ENCODE measurements at places on chromosomes 1 and 21. TPM values are rescaled to one million over a fixed set of nuclear protein-coding genes. Genes with fewer than 3 reads are reported as not detected.
A peak's percentile ranks its signal among the peaks of the same experiment; 100 is the strongest.

The AVPR1B gene
- not detected for total RNA-seq

The PGLYRP3 gene
- not detected for total RNA-seq

The NADK gene
- total RNA-seq: 37.0 TPM

The RGS16 gene
- total RNA-seq: 13.7 TPM

The PLA2G2C gene
- not detected for total RNA-seq

The GBP7 gene
- not detected for total RNA-seq

The ZYG11A gene
- 0.96 TPM for total RNA-seq

The CDK11B gene
- total RNA-seq: 35.2 TPM

The PRKAA2 gene
- 4.4 TPM for total RNA-seq

DNA sequence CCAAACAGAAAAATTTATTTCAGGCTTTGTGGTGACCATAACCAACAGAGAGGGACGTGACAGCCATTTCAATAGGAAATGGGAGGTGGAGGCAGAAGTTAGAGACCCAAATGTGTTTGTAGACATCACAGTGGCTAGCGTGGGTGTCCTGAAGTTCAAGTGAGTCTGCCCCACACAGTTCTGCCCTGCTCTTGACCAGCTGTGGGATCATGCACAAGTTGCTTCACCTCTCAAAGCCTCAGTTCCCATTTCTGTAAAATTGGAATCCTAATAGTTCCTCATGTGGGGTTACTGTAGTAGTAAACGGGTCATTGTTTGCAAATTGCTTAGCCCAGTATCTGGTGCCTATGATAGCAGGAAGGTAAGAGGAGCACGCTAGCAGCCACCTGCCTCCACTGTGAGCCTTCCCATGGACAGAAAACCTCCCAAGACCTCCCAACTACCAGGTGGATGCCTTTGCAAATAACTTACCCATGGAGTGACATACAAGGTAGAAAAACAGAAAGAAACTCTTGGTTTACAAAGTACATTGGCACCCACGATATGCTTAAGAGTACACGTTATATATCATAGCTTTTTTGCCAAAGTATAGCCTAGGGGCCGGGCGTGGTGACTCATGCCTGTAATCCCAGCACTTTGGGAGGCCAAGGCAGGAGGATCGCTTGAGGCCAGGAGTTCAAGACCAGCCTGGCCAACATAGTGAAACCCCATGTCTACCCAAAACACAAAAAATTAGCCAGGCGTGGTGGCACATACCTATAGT lies 29.1 kb downstream of the FHAD1 start:
- no peak for DNase-seq

DNA sequence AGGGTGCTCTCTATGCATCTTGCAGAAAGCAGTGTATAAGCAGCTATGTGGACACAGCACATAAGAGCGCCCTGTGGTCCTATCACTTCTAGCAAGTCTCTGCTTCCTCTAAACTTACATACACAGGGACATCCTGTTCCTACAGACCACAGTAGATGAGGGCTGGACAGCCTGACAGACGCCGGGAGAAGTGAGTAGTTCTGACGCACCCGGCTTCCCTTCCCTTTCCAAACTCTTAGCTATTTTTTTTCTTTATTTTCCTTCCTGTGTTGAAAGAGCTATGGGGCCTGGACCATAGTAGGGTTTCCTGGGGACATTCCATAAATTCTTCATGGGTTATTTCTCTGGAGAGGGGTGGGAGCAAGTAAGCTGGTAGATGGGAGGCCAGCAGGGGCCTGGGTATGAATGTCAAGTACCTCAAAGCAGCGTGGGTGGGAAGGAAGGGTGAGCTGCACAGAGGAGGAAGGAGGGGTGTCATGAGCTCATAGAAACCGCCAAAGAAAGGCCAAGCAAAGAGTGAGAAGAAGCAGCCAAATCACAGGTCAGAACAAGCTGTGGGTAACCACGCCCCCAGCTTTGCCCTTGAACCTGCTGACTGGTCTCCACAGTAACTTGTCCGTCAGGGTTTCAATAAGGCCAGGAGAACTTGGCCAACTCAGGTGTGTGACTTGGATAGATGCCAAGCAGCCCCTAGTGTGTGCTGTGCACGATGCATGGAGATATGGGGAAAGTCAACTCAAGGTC lies 36.6 kb downstream of the PLXNA2 start:
- DNase-seq: peak; percentile 56

DNA sequence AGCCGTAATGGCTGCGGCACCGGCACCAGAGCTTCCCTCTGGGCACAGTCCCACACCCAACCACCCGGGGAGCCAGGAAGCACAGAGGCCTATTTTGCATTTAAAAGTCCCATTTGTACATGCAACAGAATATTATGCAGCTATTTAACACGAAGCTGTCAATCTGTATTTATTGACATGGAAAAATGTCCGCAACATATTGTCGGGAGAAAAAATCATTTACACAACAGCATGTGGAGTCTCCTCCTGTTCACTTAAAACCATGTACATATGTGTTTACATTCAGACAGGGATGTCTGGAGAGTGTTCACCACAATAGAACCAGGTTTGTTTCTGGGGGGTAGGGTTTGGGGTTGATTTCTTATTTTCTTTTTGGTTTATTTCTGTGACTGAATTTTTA lies 63.4 kb upstream of the GRIK3 start:
- no peak for DNase-seq

DNA sequence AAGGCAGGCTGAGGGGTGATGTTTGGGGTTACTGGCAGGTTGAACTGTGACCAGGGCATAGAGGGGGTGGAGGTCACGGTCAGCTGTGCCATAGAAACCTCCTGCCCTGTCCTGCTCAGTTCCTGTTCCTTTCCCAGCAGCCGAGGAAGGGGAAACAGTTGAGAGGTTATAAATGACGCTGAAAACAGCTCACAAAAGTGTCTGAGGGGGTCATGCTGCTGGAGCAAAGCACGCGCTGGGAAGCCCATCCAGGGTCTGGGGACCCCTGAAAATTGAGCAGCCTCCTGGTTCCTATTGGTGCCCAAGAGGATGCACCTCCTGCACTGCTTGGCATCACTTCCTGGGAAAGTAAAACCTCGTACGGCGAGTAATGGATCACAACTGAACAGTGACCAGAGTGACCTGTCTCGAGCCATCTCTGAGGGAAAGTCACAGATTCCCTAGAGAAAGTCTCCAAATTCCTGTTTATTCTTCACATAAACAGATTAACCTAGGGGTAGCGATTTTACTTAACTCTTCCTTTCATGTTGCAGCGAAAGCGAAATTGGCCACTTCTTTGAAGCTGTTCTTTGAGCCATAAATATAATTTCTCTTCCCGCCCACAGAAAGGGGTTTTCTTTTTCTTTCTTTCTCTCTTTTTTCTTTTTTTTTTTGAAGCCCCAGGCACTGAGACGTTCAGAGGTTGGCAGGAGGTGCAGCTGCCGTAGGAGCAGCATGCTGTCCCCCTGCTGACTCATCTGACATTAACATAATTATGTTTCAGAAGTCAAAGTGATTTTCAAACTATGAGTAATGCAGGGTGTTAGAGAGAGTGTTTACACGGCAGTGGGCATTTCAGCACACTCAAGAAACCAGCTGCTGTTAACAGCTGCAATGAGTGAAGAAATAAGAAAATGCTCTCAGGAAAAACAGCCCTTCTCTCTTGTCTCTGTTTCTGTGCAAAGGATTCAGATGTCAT lies 41.8 kb upstream of the ATF3 start:
- DNase-seq: no peak

DNA sequence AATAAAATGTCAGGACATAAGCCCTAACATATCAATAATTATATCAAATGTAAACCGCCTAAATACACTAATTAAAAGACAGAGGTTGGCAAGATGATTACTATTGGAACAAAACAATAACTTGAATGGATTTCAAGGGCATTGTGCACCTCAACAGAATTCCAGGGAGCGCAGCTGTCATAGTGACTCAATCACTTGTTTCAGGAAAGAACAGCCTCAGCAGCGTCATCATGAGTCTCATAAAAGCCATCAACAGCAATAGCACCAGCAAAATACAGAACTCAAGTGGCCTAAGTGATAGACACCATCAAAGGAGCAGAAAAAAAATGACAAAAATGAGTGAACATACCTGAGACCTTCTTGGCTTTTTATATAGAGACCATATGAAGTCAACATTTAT lies 632.7 kb upstream of the NR5A2 start:
- no peak for DNase-seq

GRCh38 chr1:115337633-115338456 lies at the start of gene NGF:
NGF (minus strand) TSS chr1:115338249; CDS start chr1:115286795, 51,454 bp downstream.
- peak; percentile 90 for DNase-seq

DNA sequence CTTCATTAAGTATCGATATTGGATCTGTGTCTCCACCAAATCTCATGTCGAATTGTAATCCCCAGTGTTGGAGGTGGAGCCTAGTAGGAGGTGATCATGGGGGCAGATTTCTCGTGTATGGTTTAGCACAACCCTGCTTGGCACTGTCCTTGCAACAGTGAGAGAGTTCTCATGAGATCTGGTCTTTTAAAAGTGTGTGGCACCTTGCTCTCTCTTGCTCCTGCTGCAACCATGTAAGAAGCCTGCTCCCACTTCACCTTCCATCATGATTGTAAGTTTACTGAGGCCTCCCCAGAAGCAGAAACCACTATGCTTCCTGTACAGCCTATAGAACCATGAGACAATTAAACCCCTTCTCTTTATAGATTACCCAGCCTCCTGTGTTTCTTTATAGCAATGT lies 424.4 kb downstream of the NPHP4 start:
- DNase-seq: no peak

DNA sequence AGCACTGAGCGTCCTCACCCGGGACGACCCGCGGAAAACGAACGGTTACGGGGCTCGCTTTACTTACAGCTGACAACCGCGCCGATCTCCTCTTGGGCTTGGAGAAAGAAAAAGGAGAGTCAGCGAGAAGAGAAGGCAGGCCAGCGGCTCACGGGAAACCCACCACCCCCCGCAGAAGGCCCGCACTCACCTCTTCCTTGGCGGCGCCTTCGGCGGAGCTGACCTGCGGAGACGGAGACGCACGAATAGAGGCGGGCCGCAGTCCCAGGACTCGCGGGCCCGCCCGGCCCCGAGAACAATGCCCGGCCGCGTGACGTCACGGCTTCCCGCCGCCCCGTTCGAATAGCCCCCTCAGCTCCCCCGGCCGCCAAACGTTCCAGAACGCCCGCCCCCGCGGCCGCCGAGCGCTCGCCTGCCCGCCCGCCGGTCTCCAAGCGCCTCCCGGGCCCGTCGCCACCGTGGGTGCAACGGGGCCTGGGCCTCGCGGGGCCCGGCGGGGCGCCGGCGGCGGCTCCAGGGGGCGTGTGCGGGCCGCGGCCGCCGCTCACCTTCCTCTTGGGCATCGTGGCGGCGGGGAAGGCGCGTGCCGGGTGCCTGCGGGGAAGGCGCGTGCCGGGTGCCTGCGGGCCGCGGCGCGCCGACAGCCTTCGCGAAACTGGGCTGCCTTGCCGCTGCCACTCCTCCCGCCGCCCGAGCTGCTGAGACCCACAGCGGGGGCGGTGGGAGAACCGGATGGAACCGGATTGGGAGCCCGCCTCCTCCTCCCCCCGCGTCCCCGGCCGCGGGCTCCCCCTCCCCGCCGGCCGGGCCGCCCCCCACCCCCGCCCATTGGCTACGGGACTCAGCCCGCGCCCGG lies at the start of gene HMGN1:
HMGN1 (minus strand) TSS at position 734 of the 856 bp plus-strand sequence; CDS start at position 563, 171 bp downstream.
- peak; percentile 91 for DNase-seq

DNA sequence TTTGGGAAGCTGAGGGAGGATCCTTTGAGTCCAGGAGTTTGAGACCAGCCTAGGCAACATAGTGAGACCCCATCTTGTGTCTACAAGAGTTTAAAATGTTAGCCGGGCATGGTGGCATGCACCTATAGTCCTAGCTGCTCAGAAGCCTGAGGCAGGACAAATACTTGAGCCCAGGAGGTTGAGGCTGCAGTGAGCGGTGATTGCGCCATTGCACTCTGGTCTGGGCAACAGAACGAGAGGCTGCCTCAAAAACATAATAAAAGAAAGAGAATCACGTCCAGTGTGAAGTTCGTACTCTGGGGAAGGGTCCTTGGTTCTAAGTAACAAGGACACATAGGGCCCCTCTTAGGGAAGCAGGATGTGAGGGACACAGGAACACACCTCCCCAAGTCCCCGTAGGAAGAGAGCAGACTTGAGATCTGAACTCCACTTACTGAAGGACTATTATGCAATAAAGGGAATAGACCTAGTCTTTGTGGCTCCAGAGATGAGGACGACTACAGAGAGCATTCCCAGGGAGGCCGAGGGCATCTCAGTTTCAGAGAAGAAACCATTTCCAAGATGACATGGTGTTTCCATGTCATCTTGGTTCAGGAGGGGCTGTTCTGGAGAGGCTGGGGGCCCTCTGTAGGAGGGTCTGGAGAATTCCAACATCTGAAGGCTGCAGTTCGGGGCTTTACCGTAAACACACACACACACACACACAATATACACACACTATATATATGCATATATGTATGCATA lies 10.8 kb upstream of the ENO1 start:
- no peak for DNase-seq

DNA sequence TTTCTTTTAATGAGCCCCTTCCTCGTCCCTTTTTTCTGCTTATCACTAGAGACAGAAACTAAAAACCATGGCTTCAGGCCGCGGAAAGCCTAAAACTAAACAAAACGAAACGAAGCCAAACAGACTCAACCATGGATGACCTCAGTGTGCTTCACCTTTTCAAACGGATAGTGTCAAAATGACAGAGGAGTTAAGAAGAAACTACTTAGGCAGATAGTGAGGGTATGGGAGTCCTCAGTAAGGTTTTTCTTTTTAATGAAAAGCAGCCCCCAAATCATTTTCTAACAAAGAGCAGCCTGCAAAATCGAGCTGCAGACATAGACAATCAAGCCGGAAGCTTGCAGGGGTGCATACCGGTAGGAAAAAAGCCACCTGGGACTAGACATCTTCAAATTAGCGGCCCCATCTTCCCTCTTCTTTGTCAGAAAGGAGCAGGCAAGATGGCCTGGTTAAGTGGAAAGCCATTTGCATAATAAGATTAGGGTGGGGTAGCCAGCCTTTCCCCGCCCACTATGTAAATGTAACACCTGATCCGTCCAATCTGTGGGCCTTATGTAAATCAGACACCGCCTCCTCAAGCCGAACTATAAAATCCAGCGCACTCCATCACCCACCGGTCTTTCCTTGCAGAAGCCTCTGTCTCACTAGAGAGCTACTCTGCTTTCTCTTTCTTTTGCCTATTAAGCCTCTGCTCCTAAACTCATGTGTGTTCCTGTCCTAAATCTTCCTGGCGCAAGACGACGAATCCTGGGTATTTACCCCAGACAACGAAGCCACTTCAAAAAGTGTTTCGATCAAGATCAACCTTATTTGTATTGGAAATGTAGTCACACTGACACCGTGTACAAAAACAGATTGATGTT lies 6.2 kb upstream of the ERO1B start:
- peak; percentile 91 for DNase-seq

- peak; percentile 62 for DNase-seq
Measured at GRCh38 chr1:228989992-228990827, 254.9 kb downstream of the RHOU start.

- DNase-seq: peak; percentile 82
Measured at GRCh38 chr1:111988743-111989453, 570 bp downstream of the KCND3 start.

DNA sequence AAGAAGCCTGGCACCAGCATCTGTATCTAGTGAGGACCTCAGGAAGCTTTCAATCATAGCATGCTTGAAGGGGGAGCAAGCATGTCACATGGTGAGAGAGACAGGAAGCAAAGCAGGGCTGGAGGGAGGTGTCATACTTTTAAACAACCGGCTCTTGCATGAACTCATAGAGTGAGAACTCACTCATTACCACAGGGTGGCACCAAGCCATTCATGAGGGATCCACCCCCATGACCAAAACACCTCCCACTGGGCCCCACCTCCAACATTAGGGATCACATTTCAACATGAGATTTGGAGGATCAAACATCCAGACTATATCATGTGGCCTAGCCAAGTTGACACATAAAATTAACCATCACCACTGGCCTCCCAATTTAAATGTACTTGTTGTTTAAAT lies 125.1 kb upstream of the KCND3 start:
- DNase-seq: peak; percentile 55

GRCh38 chr1:181429462-181429861 lies 53.9 kb upstream of the CACNA1E start:
- no peak for DNase-seq

- peak; percentile 64 for DNase-seq
Measured at GRCh38 chr1:72623299-72623708, 341.0 kb upstream of the NEGR1 start.
